ENCODE measurements at places on chromosomes 2 and 18.

DNA sequence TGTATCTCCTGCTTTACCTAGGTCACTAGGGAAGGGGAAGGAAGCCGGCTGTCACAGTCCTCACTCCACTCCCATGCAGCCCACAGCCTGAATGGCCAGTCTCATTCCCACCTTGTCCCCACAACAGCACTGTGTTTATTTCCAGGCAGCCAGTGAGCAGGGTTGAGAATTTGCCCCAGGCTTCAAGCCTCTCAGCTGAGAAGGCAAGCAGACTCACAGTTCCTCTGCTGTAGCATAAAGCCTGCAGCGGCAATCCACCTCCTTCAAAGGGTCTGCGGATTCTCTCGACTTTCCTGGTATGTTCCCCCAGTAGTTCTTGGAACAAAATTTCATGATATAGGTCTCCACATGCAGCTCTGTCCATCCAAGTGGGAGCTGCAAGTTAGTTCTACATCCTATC is 262.9 kb upstream of the GULP1 start:
- no peak for DNase-seq

- DNase-seq: peak; percentile 51
Measured at GRCh38 chr18:22031611-22032010, 137.8 kb upstream of the GATA6 start.

- DNase-seq: peak; percentile 51
Measured at GRCh38 chr18:13500227-13500865, 226.0 kb downstream of the FAM210A start.

GRCh38 chr2:84942166-84942565 is 28.8 kb upstream of the KCMF1 start:
- DNase-seq: no peak

DNA sequence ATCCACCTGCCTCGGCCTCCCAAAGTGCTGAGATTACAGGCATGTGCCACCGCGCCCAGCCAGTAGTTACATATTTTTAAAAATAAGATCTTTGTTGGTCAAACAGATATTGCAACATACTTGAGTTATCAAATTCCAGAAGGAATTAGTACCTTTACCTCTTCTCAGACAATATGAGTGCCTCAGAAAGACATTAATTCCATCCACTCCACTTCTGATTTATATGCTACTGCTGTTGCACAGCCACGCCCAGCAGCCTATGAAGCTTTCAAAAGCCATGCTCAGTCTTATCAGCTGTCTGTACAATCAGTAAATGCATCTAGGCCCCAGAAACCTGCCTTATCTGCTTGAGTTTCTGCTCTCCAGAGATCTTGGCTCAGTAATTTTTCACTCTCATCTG is 47.8 kb downstream of the MEX3C start:
- DNase-seq: peak; percentile 7

DNA sequence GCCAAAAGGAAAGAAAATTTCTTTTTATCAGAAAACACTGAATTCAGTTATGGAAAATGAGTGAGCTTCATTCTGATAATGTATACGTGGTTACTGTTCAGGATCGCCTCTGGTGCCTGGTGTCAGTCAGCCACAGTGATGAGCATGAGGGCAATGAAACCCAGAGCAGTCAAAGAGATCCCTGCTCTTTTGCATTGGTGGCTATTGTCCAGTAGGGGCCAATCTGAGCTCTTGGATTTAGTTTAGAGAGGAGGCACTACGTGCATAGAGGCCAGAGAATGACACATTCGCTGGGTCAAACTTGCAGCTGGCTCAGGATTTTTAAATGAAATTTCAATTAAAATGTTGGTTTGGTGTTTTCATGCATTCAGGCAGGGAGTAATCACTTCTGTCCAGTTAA is 522.9 kb downstream of the TMEM182 start:
- no peak for DNase-seq

GRCh38 chr2:11824901-11825828 is 78.7 kb downstream of the LPIN1 start:
- DNase-seq: no peak

GRCh38 chr2:135948642-135949355 is 36.6 kb downstream of the DARS1 start:
- peak; percentile 81 for DNase-seq

DNA sequence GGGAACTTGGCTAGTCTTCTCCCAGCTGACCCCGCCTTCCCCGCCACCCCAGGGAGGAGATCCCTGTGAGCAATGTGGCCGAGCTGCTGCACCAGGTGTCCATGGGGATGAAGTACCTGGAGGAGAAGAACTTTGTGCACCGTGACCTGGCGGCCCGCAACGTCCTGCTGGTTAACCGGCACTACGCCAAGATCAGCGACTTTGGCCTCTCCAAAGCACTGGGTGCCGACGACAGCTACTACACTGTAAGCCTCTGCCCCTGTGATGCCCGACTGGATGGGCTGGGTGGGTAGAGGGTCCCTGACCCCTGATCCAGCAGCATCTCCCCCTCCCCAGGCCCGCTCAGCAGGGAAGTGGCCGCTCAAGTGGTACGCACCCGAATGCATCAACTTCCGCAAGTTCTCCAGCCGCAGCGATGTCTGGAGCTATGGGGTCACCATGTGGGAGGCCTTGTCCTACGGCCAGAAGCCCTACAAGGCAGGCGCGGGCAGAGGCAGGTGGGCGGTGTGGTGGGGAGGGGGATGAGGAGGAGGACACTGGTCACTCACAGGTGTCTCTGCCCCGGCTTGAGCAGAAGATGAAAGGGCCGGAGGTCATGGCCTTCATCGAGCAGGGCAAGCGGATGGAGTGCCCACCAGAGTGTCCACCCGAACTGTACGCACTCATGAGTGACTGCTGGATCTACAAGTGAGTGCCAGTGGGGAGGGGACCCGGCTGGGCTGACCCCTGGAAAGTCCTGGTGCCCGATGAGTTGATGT is 24.2 kb downstream of the ZAP70 start:
- DNase-seq: no peak

DNA sequence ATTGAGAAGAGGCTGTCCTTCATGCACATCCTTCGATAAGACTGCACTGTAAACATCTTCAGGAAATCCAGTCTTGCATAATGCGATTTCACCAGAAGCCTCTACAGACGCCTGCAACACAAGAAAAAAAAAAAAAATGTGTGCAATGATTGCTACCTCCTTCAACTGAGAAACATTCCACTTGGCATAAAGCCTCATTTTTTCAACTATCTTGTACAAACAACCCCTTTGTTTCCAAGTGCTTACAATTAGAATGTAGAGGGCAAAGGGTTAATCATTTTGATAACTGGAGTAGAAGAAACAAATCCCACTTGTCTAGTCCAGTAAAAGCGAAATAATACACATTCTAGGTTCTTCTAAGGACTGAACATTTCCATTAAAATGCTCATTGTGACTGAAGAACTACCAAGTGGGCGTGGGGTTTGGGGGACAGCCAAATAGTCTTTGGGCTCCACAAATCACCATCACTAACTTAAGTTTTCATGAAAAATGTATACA is 29.2 kb downstream of the CDH2 start:
- peak; percentile 98 for DNase-seq

GRCh38 chr2:192128655-192129054 is 66.1 kb downstream of the TMEFF2 start:
- DNase-seq: no peak

DNA sequence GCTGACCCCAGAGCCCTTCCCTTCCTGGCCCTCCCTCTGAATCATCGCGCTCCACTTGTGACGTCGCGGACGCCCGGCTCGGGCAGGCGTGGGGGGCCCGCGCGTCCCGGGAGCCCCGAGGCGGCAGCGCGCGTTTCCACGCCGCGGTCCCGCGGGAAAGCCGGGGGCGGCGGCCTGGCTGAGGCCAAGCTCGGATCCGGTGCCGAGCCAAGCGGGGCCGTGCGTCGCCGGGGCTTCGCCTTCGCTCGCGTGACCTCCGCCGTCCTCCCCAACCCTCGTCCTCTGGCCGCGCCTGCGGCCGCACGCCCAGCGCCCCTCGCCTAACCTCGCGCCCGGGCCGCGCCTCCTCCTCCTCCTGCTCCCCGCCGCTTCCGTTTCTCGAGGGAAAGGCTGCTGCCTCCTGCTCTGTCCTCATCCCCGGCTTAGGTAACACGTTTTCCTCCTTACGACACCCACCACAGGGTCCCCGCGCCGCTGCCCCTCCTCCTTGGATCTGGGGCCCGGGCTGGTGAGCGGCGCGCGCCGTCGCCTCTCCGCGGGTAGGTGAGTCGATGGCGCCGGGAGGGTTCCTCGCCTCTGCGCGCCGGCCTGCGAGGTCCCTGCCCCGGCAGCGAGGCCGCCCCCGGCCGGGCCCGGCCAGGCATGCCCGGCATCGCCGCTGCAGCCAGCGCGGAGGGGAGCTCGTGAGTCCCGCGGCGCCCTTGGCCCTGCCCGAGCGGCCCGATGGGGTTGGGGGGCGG is at the start of gene INPP1:
Gene INPP1, plus strand, starts transcription at position 54 of the 740 bp plus-strand sequence. CDS start 16,514 bp downstream, outside the sequence.
- DNase-seq: peak; percentile 52

GRCh38 chr2:200235533-200235932 is 71.0 kb upstream of the SPATS2L start:
- no peak for DNase-seq

DNA sequence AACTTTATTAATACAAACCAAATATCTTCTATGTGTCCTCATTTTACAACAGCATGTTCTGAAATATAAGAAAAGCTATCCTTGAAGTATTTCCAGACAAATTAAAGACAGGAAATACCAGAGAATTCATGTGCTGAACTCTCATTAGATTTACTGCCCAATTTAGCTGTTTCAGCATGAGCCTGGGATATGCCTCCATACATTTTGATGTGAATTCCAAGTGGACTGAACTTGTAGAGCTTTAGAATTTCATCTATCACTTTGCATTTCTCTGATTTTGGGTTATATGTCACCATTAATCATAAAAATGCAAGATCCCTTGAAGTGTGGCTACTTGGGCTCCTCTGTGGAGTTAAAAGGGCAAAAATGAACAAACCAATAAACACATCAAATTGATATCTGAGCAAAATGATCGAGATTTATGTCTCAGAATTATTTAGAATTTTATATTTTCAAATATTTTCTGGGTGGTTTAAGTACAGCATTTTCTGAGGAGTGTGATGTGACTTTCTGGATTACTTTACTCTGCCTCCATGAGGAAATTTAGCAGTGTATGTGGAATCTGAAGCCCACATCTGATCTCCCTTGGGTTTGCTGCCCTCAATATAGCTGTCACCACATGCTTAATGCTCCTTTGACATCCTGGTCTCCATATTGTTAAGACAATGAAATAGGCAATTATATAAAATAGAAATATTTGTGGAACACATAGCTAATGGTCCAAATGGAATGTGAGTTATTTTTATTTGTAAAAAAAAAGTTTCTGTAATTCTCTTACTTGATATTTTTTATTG is 206.6 kb upstream of the RBMS1 start:
- DNase-seq: peak; percentile 15

GRCh38 chr18:58539659-58540380 is 89.1 kb downstream of the ALPK2 start:
- DNase-seq: no peak

- peak; percentile 66 for DNase-seq
Measured at GRCh38 chr2:86069091-86069685, 36.5 kb downstream of the POLR1A start.

DNA sequence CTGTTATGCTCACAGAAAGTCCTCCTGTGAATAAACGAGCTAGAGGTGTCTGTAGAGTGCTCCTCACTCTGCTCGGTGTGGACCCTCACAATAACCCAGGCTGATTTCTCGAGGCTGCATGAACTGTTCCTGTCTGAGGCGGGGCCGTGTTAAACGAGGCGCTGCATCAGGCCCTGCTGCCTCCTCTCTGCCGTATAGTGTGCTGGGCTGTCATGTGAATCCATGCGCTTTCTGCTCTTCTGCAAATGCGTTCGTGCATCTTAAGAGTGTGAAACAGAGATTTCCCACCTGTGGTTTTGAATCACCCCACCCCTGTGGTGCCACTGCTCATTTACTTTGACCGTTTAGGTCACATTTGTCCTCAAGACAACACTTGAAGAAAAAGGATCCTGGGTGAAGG is 26.2 kb downstream of the TRAF3IP1 start:
- DNase-seq: no peak

GRCh38 chr2:136327162-136327852 is 209.4 kb upstream of the CXCR4 start:
- no peak for DNase-seq

DNA sequence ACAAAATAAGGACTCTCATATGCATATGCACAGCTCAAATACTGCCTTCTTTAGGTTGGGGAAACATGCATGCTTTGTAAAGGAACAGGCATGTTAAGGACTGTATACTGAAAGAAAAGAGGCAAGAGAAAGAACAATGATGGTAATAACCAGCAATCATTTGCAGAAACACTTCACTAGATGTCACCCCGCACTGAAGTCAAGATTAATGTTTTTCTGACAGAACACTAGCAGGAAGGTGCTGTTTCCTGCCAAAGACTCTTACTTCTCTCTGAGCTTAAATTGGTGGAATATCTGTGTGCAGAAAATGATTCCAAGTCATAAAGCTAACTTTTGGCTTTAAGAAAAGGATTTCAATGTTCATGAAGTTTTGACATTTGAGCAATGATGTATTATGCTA is 19.3 kb upstream of the CSRNP3 start:
- no peak for DNase-seq

DNA sequence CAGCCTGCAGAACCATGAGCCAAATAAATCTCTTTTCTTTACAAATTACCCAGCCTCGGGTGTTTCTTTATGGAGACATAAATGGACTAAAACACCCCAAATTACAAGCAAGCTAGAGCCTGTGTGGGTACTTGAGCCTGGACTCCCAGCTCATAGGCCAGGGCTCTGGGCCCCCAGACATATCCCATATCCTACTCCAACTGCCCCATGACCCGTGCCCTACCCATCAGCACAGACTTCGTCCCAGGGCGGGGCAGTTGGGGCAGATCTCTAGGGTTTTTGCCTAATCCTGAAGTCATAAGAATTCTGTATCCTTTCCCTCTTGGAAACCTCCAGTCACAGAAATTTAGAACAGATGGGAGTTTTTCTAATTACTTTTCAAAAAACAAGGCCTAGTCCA is 90.7 kb downstream of the DDX1 start:
- no peak for DNase-seq

- no peak for DNase-seq
Measured at GRCh38 chr2:136183097-136183496, 65.1 kb upstream of the CXCR4 start.

DNA sequence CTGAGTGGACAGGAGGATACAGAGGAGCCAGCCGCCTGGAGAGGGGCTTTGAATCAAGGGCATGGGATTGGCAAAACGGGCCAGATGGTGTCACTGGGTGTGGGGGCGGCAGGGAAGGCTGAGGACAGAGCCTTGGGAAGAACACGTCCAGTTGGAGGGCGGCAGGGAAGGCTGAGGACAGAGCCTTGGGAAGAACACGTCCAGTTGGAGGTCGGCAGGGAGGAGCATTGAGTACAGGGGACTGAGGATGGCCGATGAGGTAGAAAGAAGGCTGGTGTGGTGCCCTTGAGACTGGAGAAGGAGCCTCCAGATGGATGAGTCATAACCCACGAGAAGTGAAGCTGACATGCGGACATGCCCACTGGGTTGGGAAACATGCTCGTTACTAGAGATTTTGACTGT is 4.5 kb downstream of the HES6 start:
- peak; percentile 81 for DNase-seq

DNA sequence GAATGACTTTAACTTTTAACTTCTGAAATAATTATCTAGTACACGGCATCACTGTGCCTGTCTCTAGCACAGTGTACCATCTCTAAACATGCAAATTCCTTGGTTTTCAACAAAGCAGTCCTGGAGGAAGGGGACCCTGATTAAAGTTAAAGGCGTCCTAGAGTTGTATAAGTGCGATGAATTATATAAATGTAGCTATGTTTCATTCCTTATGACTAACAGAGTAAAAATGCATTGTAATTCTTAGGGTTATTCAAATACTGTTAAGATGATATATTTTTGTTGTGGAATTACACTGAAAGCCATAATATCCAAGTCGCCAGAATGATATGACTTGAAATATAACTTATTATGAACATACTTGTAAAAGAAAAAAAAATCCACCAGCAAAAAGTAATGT is 544.9 kb upstream of the LINC00305 start:
- DNase-seq: no peak

GRCh38 chr2:159010963-159011362 is 42.5 kb downstream of the TANC1 start:
- DNase-seq: peak; percentile 57

All from amniotic epithelial cell (primary cell).